ENCODE measurements at places on chromosomes 4 and X.

GRCh38 chr4:147793569-147794313 is 61.9 kb downstream of the ARHGAP10 start:
- DNase-seq: no peak

DNA sequence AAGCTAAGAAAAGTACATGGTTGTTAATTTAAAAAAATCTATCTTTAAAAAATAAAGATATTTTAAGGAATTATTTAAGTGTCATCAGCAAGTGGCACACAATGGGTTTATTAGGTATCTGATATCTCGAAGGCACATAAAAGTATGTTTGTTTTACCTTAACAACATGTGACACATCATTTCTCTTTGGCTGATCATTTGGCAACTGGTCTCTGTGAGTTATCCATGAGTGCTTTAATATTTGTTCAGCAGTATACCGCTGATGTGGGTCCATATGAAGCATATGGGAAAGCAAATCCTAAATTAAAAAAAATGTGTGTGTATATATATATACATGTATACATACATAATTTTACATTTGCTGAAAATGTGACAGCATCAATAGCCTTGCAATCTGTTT is 123.2 kb downstream of the RPS6KA6 start:
- DNase-seq: no peak

GRCh38 chrX:134738986-134739740 is 80.9 kb upstream of the PLAC1 start:
- no peak for DNase-seq

DNA sequence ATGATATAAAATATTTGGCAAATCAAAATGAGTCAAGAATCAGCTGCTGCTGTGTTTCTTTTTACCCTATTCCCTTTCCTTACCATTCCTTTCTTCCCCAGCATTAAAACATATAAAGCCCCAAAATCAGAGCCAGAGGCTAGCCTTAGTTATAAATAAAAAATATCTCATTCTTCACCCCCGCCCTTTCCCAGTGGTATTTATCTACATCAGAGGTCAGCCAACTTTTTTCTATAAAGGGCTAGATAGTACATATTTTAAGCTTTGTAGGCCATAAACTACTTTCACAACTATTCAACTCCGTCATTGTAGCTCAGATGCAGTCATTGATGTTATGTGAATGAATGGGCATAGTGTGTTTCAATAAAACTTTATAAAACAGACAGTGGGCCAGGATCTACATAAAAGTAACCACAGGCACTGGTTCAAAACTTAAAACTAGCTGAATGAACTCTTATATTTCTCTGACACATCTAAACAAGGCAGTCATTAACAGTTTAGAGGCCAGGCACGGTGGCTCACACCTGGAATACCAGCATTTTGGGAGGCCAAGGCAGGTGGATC is 30.5 kb upstream of the TCEANC start:
- DNase-seq: no peak

Data from stimulated activated CD4-positive, alpha-beta T cell treated with anti-CD3 and anti-CD28 coated beads, TNF-alpha, amount 100 ng/mL, for 1 hour (primary cell).